ENCODE measurements at places on chromosomes 12 and 14.

DNA sequence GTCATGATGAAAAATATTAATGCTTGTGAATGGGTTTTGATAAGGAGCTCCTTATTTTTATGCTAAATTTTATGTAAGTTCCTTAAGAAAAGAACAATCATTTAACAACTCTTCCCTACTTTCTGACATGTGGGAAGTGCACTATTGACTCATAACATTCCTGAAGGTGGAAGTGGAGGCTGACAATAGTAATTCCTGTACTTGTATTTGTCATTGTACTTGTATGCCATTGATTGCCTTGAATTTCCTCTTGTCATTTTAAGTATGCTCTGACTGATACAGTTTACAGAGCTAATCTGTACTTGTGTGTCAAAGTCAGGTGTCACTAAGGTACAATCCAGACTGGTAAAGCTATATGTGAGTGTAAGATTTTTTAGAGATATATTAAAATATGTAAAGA, 440.0 kb downstream of the SLC16A7 start:
- no peak for DNase-seq

DNA sequence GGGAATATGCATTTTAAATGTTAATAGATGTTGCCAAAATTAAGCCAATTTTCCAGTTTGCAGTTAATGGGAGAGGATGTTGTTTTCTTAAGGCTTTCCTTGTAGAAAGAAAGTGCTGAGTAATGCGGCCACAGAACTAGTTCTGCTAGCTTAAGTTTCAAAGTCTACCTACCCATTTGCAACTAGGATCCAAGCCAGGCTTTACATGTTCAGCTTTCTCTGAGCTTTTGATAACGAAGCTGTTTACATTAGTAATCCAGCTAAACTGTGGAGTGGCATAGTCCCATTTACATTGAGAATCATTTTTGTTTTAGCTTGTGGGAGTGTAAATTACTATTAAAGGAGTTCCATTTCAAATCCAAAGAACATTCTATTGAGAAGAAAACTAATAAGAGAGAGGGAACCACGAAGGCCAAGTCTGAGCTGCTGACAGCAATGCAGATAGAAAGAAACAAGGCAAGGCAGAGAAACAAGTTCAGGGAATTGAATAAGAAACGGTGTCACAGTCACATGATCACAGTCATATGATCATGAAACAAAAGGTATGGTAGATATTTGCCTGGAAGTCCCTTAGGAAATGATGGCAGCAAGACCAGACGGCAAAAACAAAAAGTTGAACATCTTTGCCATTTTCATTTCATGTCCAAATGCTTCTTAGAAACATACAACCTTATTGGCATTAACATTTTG, 274.9 kb downstream of the PAWR start:
- DNase-seq: no peak

DNA sequence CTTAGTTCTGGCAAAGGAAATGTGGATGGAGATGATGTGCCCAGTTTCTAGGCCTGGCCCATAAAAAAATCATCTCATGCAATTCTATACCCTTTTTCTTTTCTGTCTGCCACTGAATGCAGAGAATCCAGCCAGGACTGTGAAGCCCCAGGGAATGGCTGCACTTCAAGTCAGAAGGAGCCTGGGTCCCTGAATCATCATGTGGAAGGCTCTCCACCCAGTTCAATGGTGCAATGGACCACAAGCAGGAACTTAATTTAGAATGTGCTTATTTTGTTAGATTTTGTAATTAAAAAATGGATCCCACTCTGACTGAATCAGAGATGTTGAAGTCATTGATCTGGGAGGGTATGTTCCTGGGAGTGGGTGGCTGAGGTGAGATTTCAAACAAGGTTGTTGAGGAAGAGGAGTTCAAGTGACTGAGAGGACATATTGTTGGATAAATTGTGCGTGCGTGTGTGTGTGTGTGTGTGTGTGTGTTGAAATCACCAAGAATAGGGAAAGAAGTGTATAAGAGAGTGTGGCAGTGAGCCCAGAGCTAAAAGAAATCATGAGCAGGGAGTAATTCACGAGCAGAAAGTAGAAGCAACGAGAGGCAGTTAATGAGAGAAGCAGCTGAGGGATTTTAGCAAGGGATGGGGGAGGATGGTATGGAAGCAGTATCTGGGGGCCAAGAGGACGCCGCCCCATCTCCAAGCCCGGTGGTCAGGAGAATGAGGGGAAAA, 125.4 kb downstream of the TMX1 start:
- DNase-seq: no peak

DNA sequence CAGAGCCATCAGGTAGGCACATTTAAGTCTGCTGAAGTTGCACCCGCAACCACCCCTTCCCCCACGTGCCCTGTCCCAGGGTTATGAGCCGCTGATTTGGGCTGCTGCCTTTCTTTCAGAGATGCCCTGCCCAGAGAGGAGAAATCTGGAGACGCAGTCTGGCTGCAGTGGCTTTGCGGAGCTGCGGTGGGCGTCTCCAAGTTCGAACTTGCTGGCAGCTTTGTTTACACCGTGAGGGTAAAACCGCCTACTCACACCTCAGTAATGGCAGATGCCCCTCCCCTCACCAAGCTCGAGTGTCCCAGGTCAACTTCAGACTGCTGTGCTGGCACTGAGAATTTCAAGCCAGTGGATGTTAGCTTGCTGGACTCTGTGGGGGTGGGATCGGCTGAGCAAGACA, 14.7 kb downstream of the PTCSC3 start:
- no peak for DNase-seq

DNA sequence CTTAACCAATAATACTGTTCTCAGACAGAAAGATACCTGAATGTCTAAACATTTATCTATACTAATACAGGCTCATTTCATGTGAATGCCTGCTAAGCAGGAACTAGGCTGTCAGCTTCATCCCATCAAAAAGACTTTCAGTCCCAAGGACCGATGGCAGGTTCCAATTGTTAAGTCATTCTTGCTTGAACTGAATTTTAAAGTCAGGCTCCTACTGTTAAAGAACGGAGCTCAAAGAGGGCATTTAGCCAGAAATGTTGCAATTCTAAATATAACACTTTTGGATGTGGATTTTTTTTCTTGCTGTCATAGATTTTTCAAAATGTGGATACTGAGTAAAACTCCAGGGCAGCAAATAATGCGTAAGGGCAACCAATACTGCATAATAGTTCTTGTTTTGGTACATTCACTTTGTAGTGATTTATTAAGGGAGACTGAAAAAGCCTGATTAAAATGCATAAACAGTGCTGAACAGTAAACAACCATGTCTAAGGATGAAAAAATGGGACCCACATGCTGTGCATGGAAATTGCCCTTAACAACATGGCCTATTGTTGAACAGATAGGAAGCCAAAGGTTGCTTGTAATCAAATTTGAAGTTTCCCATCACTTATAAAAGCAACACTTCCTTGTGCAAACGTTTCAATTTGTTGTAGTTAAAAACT, 38.6 kb upstream of the DBX2 start:
- DNase-seq: no peak

- no peak for DNase-seq
These were observed 44.0 kb downstream of the TRAF3 start for GRCh38 chr14:102821252-102821651.

DNA sequence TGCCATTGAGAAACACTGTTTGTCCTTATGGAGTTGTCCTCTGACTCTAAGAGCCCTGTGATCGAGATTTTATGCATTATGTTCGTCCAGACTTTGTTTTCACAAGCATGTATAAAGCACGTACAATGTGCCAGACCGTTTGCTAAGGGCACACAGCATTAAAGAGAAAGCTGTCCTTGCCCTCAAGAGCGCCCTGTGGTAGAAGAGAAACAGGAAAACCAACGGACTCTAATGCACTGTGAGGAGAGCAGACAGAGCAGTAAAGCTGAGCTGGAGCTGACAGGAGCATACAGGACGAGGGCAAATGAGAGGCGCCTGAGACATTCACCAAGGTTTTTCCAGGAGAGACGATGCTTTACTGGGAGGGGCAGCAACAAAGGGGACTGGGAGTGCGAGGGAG, 66.2 kb upstream of the OVCH1 start:
- DNase-seq: no peak

DNA sequence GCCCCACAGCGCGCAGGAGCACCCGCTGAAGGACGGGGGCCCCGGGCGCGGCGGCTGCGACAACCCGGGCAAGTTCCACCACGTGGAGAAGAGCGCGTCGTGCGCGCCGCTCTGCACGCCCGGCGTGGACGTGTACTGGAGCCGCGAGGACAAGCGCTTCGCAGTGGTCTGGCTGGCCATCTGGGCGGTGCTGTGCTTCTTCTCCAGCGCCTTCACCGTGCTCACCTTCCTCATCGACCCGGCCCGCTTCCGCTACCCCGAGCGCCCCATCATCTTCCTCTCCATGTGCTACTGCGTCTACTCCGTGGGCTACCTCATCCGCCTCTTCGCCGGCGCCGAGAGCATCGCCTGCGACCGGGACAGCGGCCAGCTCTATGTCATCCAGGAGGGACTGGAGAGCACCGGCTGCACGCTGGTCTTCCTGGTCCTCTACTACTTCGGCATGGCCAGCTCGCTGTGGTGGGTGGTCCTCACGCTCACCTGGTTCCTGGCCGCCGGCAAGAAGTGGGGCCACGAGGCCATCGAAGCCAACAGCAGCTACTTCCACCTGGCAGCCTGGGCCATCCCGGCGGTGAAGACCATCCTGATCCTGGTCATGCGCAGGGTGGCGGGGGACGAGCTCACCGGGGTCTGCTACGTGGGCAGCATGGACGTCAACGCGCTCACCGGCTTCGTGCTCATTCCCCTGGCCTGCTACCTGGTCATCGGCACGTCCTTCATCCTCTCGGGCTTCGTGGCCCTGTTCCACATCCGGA, 1.4 kb downstream of the FZD10 start:
- no peak for DNase-seq

DNA sequence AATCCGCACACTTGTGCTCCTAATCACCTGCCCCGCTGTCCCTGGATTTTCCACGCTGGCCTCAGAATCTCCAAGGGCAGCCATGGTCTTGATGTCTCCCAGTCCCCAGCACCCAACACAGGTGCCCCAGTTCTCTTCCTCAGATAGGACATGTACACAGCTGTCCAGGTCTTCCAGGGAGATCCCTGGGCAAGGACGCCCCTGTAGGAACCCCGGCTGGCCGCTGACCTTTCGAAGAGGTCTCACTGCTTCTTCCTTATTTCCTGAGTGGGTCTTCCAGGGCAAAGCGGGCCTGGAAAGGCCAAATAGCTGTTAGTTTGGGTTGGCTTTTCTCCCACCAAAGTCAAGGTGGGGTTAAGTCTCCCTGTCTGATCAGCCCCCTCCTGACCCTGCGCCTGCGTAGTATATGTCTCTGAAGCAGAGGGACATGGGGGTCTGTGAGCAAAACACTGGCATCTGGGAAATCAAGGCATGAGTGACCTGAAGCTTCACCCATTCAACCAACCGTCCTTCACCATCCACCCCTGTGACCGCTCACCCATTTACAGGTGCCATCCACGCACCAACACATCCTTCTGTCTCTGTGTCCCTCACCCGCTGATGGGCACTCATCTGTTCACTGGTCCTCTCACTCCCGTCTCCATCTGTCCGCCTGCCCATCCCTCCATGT, 4.6 kb downstream of the BEGAIN start:
- DNase-seq: no peak

- no peak for DNase-seq
These were observed 64.0 kb downstream of the SPTSSA start for GRCh38 chr14:34398024-34398423.

GRCh38 chr12:62913380-62913779, 21.6 kb downstream of the PPM1H start:
- no peak for DNase-seq

GRCh38 chr12:83954071-83954789, 958.4 kb downstream of the SLC6A15 start:
- DNase-seq: no peak

- DNase-seq: no peak
These were observed 20.6 kb downstream of the MAPK1IP1L start for GRCh38 chr14:55071870-55072640.

- DNase-seq: no peak
These were observed 112.2 kb upstream of the USP44 start for GRCh38 chr12:95663525-95663924.

DNA sequence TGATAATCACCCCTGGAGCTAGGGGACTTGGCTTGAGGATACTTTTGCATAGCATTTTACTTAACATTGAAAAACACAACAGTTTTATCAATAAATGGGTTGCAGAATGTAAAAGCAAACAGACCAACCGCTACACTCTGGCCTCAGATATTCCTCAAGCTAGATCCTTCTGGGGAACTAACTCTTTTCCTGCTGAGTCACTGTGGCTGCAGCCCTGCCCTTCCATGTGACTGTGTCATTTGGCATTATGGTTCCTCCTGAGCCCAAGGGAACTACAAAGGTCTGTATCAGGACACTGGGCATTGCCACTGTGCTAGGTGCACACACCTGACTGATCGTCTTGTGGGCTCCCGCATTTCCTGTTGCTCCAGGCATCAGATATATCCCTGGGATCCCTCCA, 56.6 kb downstream of the TTC9 start:
- no peak for DNase-seq

DNA sequence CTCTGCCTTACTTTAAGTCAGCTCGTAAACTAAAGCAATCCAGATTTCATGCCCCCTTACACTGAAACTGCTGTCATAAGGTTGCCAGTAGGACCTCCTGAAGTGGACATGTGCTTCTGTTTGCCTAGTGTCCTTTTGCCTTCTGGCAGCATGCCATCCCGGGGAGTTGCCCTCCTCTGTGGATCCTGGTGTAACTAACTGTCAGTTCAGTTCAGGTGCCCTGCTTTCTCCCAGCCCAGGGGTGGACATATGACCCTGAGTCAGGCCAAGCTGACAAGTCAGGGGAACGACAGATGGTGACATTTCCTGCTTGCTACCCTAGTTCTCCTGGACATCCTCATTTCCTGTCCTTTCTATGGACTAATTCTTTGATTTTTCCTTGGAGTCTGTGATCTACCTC, 25.6 kb downstream of the AKAP6 start:
- no peak for DNase-seq

DNA sequence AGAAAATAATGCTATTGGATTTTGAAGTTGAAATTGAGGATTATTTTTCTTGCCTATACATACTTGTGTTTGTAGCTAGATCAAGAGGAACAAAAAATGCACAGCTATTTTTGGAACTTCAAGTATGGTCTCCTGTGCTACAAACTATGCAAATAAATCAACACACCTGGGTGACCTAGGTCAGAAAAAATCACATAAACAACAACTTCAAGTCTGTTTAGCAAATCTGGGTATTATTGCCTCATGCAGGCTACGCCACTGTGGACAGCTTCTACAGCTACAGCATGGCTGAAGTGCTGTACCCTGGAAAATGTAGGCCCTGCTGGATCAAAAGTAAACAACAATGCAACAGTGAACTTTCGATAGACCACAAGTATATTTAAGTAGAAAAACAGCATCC, 87.5 kb downstream of the SLC6A15 start:
- no peak for DNase-seq

DNA sequence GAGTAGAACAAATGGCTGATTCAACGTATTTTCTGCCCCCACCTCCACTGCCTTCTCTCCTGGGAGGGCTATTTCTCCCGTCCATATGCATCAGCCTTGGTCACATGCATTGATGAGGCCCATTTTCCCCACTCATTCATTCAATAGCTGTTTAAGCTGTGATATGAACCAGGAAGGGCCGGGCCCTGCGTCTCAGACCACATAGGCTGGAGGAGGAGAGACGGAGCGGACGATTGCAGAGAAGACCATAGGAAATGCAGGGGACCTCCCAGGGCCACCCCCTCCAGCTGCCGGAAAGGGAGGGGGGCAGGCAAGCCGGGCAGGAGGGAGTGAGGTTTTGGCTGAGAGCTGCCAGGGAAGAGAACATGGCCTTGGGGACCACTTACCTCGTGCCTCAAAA, 104.4 kb upstream of the TMEM132D start:
- no peak for DNase-seq

- DNase-seq: no peak
These were observed 117.4 kb downstream of the KTN1 start for GRCh38 chr14:55697414-55697861.

- DNase-seq: no peak
These were observed 143.4 kb downstream of the KIF26A start for GRCh38 chr14:104281768-104282301.

GRCh38 chr12:5921027-5921909, 23.8 kb downstream of the ANO2 start:
- no peak for DNase-seq

Data from activated CD8-positive, alpha-beta memory T cell treated with anti-CD3 and anti-CD28 coated beads for 1 hour (primary cell).